DMS79 treated with DMSO at 0.1 percent for 48 hours (cell line): ENCODE measurements at places on chromosomes 7 and 10.

GRCh38 chr7:99944497-99945070 lies 15.2 kb upstream of the GJC3 start:
- DNase-seq, result no peak

GRCh38 chr7:2508327-2509215 lies 11.0 kb upstream of the LFNG start:
- peak; percentile 64 for DNase-seq

GRCh38 chr10:44788147-44789129 lies 122.7 kb upstream of the TMEM72 start:
- DNase-seq, result no peak

GRCh38 chr10:70847659-70848360 lies 32.1 kb downstream of the SGPL1 start:
- DNase-seq, result no peak

DNA sequence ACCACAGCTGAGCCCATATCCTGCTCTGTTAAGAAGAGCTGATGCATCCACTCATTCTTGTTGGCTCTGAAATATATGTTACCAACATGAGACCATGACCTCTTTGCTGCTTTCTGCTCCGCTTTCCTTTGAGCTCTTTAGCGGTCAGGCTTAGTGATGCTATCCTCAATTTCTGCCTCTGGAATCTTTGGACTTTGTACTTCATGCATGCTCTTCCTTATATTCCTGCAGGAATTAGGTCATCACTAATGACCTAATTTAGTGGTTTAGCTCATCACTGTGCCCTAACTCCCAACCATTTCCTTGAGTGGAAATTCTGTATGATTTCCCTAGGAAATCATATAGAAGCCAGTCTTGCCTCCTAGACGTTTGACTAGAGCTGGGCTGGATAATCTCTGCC lies 119.5 kb downstream of the AOAH start:
- no peak for DNase-seq

- DNase-seq, result no peak
Measured at GRCh38 chr10:35745617-35746403, 103.7 kb upstream of the FZD8 start.

DNA sequence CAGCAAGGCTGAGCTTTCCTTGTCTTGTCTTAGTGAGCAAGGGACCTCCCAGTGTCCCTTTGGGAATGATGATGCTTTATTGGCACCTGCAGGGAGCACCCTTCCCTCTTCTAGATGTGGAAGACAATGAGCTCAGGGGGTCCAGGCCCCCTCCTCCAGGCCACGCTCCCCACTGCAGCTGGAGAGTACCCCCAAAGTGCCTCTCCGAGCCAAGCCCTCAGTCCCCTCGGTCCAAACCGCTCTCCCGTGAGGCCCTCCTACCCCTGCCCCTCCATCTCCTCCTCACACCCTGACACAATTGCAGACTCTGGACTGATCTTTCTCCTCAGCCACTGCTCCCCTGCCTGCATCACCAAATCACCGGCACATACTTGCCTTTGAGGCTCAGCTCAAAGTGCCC lies 16.7 kb downstream of the RBP3 start:
- DNase-seq, result no peak

- DNase-seq, result no peak
Measured at GRCh38 chr10:100637785-100638184, 102.0 kb downstream of the HIF1AN start.

DNA sequence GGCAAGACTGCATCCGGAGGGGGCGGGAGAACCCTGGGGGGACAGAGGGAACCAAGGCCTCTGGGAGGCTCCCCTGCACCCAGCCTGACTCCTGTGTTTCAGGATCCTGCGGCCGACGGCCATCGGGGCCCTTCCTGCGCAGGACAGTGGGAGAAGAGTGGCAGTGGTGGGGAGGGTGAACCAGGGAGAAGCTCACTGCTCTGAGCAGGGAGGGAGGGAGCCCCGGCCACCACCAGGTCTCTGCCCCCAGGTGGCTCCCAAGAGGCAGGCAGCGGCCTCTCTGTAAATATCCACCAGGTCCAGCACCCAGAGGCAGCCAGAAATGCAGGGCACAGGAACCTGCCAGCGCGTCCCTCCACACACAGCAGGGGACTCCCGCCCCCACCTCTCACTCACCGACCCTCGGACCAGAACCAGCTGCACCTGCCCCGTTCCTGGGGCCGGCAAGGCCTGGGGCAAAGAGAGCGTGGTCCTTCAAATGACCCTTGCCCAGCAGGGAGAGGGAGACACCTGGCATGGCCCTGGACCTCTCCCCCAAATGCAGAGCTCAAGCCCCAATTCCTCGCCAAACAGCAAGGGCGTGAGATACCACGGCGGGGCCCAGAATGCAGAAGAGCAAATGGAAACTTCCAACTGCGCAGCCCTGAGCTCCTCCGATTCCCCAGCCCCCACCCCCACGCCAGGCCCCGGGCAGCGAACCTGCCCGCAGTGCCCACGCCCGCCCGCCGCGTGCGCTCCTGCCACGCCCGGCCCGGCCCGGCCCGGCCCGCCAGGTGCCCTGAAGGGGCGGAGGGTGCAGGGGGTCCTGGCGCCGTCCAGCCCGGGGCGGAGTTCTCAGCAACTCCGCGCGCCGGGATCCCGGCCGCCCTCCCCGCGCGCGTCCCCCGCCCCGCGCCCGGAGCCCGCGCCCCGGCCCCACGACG lies 805 bp downstream of the RASGEF1A start:
- no peak for DNase-seq

GRCh38 chr10:126904818-126905701 lies at the start of gene DOCK1:
Gene DOCK1, plus strand, starts transcription at chr10:126905428. Its CDS starts 90 bp downstream, at chr10:126905518.
- DNase-seq, result no peak

GRCh38 chr10:114246679-114247305 lies 7.7 kb downstream of the VWA2 start:
- DNase-seq, result no peak

DNA sequence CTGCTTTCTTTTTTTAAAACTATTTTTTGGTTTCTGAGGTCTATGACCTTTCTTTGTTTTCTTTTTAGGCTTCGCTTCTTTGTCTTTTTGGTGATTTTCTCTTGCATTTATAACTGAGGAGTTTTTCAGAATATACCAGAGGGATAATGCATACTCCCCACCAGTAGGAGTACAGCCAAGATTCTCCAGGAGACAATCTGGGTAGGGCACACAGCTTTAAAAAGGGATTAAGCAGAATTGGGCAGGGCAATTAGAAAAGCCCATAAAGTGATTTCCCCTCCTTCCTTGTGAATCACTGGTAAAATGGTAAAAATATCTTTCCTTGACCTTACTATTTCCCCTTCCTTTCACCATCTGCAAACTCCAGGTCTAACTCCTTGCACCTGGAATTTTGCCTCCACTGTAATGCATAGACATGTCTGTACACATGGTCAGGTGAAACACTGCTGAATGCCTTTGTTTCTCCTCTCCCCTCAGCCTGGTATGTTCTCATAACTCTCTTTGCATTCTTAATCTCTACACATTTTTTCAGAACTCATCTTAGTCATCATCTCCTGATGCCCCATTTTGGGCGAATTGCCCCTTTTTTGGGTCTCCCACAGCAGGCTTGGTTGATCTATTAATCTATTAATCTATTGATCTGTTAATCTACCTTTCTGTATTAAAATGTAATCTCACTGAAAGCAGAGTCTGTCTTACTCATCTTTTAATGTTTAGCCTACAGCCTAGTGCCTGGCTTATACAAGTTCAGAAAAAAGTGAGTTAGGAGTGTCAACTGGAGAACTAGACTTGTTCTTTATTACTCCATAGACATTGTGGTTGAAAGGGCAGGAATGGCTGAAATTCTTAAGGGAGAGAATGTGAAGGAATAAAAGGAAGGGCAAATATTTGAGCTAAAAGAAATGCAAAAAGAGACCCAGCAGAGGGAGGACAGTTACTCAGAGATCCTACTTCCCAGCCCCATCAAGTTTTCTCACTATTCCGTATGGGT lies 64.6 kb downstream of the MDFIC start:
- no peak for DNase-seq

DNA sequence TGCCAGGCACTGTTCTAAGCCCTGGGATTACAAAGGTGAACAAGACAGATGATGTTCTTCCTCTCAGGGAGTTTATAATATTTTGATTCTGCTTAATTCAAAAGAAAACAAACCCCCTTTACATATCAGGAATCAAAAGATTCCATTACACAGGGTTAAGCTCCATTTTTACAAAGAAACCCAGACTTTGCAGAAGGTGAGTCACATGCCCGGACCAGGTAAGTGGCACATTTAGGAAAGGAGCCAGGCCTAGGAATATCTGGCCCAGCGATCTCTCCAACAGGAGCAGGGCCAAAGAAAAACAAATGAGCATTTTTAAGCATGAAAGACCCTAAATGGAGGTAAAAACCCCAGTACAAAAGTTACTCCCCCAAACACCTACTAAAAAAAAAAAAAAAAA lies 1.1 kb downstream of the STN1 start:
- DNase-seq, result no peak

DNA sequence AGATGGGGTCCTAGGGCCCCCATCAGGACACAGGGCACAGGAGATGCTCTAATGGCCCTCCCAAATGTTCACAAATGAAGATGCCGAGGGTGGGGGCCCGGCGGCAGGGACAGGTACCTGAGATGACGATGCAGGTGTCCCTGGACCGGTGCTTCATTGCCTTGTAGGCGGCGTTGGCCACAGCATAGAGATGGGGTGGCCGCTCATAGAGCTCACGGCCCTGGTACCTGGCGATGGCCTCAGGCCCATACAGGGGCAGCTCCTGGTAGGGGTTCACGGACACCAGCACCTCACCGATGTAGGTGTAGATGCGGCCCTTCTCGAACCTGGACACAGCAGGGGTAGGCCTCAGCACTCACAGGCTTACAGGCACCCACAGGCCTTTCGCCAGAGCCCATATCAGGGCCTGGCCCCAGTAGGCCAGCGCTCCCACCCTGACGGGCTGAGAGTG lies 2.0 kb downstream of the MYO1G start:
- no peak for DNase-seq

- no peak for DNase-seq
Measured at GRCh38 chr7:138345567-138345966, 114.5 kb upstream of the TRIM24 start.

DNA sequence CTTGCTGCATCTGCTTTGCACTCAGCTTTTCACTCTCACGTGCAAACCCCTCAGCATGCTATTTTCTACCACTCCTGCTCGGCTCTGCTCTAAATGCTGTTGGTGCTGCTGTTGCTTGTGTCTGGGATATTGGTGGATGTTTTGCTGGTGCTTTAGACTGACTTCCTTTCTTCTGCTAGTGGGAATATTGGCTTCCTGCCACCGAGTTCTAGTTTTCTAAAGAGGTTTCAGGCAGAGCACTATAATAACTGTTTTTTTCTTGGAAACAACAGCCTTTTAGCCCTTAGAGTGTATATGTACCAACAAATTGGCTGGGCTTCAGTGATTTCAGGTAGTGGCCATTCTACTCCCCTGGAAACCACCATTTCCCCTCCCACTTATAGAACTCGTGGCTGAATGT lies 27.8 kb downstream of the TMEM236 start:
- DNase-seq, result no peak

DNA sequence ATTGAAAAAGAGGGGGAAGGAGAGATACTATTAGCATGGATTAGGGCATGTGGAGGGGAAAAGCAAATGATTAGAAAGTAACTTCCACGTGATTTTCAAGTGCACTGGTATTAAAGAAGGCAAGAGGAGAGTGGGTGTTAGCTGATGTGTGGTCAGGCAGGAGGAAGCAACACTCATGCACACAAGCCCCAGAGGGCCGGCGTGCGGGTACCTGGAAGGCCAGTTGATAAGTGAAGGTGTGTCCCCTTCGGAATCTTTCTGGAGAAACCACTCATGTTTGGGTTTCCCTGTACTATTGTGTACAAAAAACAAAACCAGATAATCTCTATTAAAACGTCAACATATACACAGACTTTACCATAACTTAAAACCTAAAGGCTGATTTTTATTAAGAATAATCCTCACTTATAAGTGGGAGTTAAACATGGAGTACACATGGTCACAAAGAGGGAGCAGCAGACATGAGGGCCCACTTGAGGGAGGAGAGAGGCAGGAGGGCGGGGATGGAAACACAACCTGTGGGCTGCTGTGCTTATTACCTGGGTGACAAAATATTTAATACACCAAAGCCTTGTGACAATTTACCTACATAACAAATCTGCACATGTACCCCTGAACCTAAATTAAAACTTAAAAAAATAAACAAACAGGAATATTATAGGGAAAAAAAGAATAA lies 98.9 kb downstream of the SVIL start:
- no peak for DNase-seq

GRCh38 chr7:112147793-112148361 lies 58.3 kb downstream of the DOCK4 start:
- no peak for DNase-seq

GRCh38 chr7:131568970-131569369 lies 12.5 kb upstream of the PODXL start:
- DNase-seq, result no peak

DNA sequence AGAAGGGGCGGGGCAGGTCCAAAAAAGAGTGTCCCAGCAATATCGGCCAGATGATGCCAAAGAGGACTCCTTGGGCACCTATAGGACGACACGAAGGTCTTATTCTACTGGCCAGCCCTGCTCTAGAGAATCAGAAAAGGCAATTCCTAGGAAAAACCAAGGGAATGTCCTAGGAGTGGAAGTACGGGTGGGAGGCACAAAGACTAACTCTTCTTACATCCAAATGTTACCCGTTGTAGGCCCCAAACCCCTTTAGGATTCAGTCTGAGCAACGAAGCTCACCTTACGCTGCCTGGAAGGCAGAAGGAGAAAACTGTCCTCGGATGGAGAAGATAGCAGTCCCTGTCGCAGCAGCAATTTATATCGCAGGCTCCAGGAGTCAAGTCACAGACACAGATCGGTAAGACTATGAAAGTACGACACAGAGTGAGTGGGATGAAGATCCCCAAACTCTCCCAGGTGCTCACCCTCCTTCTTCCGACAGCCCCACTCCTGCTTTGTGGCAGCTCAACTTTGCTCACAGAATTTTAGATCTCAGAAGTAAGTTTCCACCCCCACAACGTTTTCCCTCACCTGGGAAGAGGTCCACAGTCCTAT lies 558 bp downstream of the TCTN3 start:
- DNase-seq, result no peak

DNA sequence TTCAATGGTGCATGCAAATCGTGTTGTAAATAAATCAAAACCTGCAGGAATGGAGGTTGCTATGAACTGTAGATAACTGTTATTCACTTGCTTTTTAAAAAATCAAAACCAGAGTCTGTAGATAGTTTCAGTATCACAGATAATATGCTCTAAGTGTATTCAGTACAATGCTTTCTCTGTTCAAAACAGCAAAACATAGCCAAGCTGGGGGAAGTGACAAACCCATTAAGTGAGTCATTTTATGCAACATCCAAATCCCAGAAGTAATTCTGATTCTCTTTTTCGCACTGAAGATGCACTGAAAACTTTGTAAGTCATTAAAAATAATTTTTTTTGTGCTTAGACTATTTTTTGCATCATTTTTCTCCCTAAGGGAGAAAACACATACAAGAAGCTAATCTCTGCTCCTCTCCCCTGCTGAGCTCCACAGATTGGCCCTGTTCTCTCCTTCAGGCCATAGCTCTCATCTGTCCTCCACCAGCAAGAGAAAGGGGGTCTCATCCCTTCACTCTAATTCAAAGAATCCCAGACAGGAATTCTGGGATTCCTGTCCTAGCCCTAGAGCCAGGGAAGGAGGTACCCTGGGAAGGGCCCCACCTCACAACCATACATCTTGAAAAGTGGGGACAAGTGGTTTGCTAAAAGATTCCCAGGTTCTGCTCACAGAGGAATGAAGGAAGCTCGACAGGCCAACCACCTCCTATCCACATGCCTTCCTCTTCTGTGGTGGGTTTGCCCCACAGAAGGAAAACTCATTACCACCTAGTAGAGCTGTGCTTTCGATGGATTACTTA lies 4.9 kb downstream of the PRTFDC1 start:
- no peak for DNase-seq

- no peak for DNase-seq
Measured at GRCh38 chr10:49119746-49120145, 4.4 kb upstream of the VSTM4 start.
